Epithelial cell of proximal tubule (primary cell): ENCODE measurements at places on chromosomes 11 and 22. TPM values are rescaled to one million over a fixed set of nuclear protein-coding genes. Genes with fewer than 3 reads are reported as not detected.

The MYO7A gene
- total RNA-seq: 0.23 and 0.29 TPM in 2 replicates

The DERL3 gene
- 0.12 and 2.3 TPM in 2 replicates for total RNA-seq

- no peak for DNase-seq
These were observed 24.2 kb upstream of the TREH start for GRCh38 chr11:118703563-118704106.

GRCh38 chr22:35894464-35894878 is 134.2 kb downstream of the RBFOX2 start:
- no peak for DNase-seq
